A549 treated with GW870086 at 1 μM for 4 hours (cell line): ENCODE measurements at places on chromosomes 2 and 18. TPM values are rescaled to one million over a fixed set of nuclear protein-coding genes. Genes with fewer than 3 reads are reported as not detected.

IMMT gene
- total RNA-seq: 103 to 112 TPM (median 108 TPM) in 5 replicates

SNRPD1 gene
- total RNA-seq: 152 to 194 TPM (median 164 TPM) in 5 replicates

KIF5C gene
- 0.30 to 0.39 TPM (median 0.32 TPM) in 5 replicates for total RNA-seq

CHAC2 gene
- 11.2 to 14.9 TPM (median 12.0 TPM) in 5 replicates for total RNA-seq

FOXD4L1 gene
- 0.24 to 0.56 TPM (median 0.30 TPM) in 5 replicates for total RNA-seq

CHRNG gene
- total RNA-seq: not detected in 5 replicates

PRLH gene
- not detected in 5 replicates for total RNA-seq

LRRTM4 gene
- total RNA-seq: not detected in 5 replicates

AQP12B gene
- not detected in 5 replicates for total RNA-seq

RNU2-63P gene
- not detected in 5 replicates for total RNA-seq

CYTIP gene
- total RNA-seq: not detected in 5 replicates

NCKAP5 gene
- total RNA-seq: 0.67 to 1.2 TPM (median 0.81 TPM) in 5 replicates

UNC50 gene
- 41.5 to 51.3 TPM (median 45.6 TPM) in 5 replicates for total RNA-seq

ERBB4 gene
- total RNA-seq: not detected in 5 replicates

ACVR1C gene
- total RNA-seq: 0.03 to 0.05 TPM in 2 of 5 replicates, not detected in the others

CTAGE1 gene
- not detected in 5 replicates for total RNA-seq

SP140 gene
- total RNA-seq: 0.13 TPM in 1 of 5 replicates, not detected in the others

POTEJ gene
- not detected in 5 replicates for total RNA-seq

CCDC93 gene
- total RNA-seq: 10.4 to 15.1 TPM (median 13.9 TPM) in 5 replicates

DSEL gene
- total RNA-seq: 0.31 to 0.42 TPM (median 0.39 TPM) in 5 replicates

APOB gene
- total RNA-seq: 0.02 to 0.23 TPM in 2 of 5 replicates, not detected in the others

GNLY gene
- 0.28 TPM in 1 of 5 replicates, not detected in the others for total RNA-seq

AMER3 gene
- not detected in 5 replicates for total RNA-seq

WNT10A gene
- 0.07 to 0.23 TPM in 2 of 5 replicates, not detected in the others for total RNA-seq

AGXT gene
- total RNA-seq: not detected in 5 replicates

IGFBP5 gene
- 0.11 to 0.32 TPM (median 0.13 TPM) in 5 replicates for total RNA-seq

ZSCAN30 gene
- 0.38 to 1.0 TPM (median 0.95 TPM) in 5 replicates for total RNA-seq

SERPINB3 gene
- total RNA-seq: 0.07 to 0.13 TPM (median 0.10 TPM) in 3 of 5 replicates, not detected in the others

NBAS gene
- total RNA-seq: 13.9 to 16.7 TPM (median 15.8 TPM) in 5 replicates

EN1 gene
- total RNA-seq: 0.58 to 1.1 TPM (median 0.87 TPM) in 5 replicates

TMEM178A gene
- 0.15 to 0.29 TPM (median 0.28 TPM) in 3 of 5 replicates, not detected in the others for total RNA-seq

KLHL29 gene
- total RNA-seq: 5.2 to 7.2 TPM (median 6.3 TPM) in 5 replicates

HOXD13 gene
- 0.16 to 0.35 TPM (median 0.19 TPM) in 5 replicates for total RNA-seq

BMP10 gene
- not detected in 5 replicates for total RNA-seq

MDH1B gene
- total RNA-seq: 1.1 to 2.3 TPM (median 1.5 TPM) in 5 replicates

NEB gene
- total RNA-seq: 0.21 to 0.94 TPM (median 0.24 TPM) in 5 replicates

PLEKHA3 gene
- total RNA-seq: 7.9 to 18.9 TPM (median 15.9 TPM) in 5 replicates

CYP27C1 gene
- 2.7 to 5.2 TPM (median 4.0 TPM) in 5 replicates for total RNA-seq

ESCO1 gene
- total RNA-seq: 8.1 to 10.2 TPM (median 9.2 TPM) in 5 replicates

AQP12A gene
- total RNA-seq: not detected in 5 replicates

EPC2 gene
- 7.5 to 10.7 TPM (median 10.2 TPM) in 5 replicates for total RNA-seq

AAK1 gene
- 9.5 to 17.9 TPM (median 14.5 TPM) in 5 replicates for total RNA-seq

OXER1 gene
- not detected in 5 replicates for total RNA-seq

MC4R gene
- not detected in 5 replicates for total RNA-seq

AGAP1 gene
- 16.2 to 24.3 TPM (median 23.1 TPM) in 5 replicates for total RNA-seq

DOK6 gene
- total RNA-seq: not detected in 5 replicates

CAVIN2 gene
- 22.2 to 35.7 TPM (median 34.2 TPM) in 5 replicates for total RNA-seq

NCOA1 gene
- total RNA-seq: 6.7 to 11.6 TPM (median 9.7 TPM) in 5 replicates

GPR45 gene
- not detected in 5 replicates for total RNA-seq

KLHL41 gene
- total RNA-seq: 0.08 to 0.17 TPM (median 0.11 TPM) in 4 of 5 replicates, not detected in the other
